ENCODE measurements at places on chromosomes 1 and 21.

DNA sequence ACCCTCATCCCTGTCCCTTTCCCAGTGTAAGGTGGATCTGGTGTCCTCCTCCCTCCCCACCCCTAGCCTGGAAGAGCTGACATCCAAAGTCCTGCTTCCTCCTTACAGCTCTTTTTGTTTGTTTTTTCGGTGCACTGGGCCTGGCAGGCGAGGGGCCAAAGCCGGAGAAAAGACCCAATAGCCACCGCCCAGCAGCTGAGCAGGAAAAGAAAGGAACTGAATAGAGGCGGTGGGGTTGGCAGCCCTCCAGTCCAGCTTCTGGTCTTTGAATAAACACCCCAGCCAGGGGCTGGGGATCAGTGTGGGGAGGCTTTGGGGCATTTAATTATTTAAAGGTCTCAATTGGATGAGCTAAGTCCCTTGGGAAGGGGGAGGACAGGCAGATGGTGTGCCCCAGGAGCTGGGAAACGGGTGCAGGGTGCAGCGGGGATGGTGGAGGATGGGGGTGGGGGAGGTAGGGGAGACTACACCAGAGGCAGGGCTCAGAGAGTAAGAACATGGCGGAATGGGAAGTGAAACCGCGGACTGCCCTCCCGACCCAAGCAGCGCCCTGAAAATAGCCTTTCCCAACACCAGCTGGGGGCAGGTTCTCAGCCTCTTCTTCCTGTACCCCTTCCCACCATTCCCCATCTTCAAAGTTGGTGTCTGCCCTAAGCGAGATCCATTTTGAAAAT, 20.2 kb downstream of the BTG2 start:
- DNase-seq, result no peak

DNA sequence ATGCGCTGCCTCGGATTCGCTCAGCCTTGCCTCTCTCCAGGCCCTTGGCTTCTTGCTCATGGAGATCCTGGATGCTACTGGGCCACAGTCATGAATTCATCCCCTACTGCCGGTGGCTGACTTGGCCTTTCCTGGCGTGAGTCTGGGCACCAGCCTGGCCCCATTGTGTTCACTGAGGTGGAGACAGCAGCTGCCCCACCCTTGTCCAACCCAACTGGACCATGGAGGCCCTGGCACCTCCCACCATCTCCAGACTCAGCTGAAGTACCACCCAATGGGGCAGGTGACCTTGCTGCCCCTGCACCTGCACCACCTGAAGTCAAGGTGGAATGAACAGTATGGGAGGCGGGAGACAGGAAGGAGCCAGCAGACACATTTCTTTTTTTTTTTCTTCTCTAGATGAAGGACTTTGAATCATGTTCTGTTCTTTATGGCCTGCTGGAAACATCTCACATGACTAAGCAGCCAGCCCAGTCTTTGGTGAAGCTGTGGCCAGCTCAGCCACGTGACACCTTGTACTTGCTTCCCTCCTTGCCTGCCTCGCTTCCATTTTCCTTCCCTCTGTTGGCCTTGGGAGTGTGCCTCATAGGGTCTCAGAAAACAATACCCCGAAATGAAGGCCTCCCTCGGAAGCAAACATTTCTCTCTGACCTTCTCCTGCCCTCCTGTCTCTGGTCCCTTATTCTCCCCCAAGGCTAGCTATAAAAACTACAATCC, 3.8 kb upstream of the SLC30A2 start:
- no peak for DNase-seq

GRCh38 chr1:170993151-170993550, 57.8 kb downstream of the MROH9 start:
- DNase-seq, result no peak

DNA sequence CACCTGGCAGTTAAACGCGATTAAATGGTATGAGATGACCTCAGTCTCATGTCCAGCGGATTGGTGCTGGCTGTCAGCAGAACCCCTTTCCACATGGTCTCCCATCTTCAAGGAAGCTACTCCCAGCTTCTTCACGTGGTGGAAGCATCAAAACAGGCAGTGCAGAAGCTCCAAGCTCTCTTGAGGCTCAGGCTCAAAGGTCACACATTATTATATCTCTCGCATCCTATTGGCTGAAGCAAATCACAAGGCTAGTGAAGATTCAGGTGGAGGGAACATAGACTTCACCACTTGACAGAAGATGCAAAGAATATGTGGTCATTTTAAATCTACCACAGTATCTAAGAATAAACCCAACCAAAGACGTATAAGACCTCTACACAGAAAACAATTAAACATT, 181.9 kb downstream of the VPS13D start:
- DNase-seq, result no peak

- DNase-seq, result no peak
These were observed 116.0 kb downstream of the ATP6V1G3 start for GRCh38 chr1:198424441-198424840.

DNA sequence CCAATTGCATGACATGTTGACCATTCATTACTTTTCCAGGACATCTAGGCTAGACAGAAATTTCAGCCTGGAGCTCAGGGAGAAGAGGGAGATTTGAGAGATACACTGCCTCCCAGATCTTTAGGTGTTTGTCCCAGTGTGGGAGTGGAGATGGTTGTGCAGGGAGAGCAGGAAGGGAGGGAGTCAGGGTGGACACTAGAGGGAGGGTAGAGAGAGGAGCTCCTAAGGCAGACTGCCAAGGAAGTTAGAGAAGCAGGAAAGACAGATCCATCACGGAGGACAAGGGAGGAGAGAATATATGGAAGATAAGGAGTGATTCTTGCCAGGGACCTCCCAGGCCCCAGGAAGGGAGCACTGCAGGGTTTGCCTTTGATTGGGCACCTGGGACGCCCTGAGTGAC, 8.7 kb downstream of the CDCA8 start:
- no peak for DNase-seq

DNA sequence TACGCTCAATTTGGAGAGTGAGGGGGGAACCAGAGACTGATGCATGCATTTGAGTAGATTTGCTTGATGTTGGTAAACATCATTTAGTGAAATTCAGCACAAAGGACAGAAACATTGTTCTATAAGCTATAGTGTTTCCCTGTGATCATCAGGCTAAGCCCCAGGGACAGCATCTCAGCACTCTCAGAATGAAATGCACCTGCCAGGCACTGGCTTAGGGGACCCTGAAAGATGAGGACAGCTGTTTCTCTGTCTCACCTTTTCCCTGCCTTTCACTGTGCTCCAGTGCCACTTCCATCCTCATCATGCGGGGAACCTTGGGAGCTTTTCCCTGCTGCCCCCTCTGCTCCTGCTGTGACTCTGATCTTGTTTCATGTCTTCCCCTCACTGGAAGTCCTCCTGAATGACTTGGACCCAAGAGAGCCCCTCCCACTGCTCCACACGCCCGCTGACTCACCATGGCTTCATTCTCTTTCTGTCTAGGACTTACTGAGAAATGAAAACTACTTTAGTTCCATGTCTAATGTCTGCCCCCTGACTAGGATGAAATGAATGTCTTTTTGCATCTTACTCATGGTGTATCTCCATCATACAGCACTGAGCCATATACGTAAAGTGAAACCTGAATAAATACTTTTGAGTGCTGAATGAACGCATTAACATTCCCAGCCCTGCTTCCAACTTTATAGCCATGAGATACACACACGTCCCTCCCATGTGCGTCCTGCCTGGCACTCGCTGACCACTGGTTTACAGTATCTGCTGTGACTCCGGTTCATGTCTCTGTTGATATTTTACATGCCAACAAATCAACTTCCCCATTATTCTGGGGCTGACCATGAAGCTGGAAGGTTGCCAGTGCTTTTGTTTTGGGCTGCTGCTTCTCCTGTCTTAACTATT, 182.0 kb downstream of the PCP4 start:
- DNase-seq, result no peak

Data from activated CD8-positive, alpha-beta memory T cell treated with anti-CD3 and anti-CD28 coated beads for 1 hour (primary cell).